ENCODE measurements at places on chromosomes 16 and 17. TPM values are rescaled to one million over a fixed set of nuclear protein-coding genes. Genes with fewer than 3 reads are reported as not detected.

GRCh38 chr17:57665128-57665527 lies 80.0 kb downstream of the CCDC182 start:
- no peak overlapping the region for H3K27ac ChIP-seq
- no peaks in the 10 kb centered on the region for H3K27me3 ChIP-seq
- no peak overlapping the region for H3K4me3 ChIP-seq
- no peaks in the 10 kb centered on the region for H3K4me1 ChIP-seq

DNA sequence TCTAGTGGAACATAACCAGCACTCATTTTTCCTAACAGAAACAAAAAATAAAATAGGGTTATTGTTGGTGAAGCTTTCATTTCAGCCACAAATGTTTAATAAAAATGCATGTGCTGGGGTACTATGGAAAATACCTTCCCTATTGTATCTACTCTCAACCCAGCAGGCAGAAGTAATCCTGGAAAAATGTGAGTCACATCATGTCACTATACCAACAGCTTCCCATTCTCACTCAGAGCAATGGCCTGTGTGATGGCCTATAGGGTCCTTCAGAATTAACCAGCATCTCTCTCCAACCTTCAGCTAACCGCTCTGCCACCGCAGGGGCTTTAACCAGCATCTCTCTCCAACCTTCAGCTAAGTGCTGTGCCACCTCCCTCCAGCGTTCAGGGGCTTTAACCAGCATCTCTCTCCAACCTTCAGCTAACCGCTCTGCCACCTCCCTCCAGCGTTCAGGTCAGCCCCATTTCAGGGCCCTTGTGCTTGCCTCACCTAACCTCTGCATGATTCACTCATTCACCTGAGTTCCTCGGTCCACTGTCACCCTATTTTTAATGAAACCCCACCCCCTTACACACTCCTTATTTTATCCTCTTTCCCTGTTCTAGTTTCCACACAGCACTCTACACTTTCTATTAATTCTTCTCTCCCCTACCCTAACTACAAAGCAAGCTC lies 34.0 kb downstream of the UBE2G1 start:
- H3K4me1 ChIP-seq: peaks cover 14% of the 10 kb centered on the region
- no peak for DNase-seq
- H3K27ac ChIP-seq: no peak overlapping the region
- no peaks in the 10 kb centered on the region for H3K36me3 ChIP-seq
- H3K4me3 ChIP-seq: no peak overlapping the region

DNA sequence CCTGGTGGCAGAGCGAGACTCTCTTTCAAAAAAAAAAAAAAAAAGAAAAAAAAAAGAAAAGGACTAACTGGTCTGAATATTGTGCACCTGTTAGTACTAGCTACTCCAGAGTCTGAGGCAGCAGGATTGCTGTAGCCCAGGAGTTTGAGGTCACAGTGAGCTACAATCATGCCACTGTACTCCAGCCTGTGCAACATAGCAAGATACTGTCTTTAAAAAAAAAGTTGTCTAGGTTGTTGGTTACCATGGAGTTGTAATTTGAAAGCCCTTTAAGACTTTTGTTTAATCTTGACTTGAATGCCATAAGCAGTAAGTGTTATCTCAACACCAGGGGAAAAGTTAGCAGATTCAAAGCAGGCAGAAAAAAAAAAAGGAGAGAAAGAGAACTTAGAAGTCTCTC lies 10.9 kb upstream of the C16orf54 start:
- no peak for DNase-seq
- no peaks in the 10 kb centered on the region for H3K36me3 ChIP-seq
- H3K27me3 ChIP-seq: no peaks in the 10 kb centered on the region
- no peaks in the 10 kb centered on the region for H3K4me1 ChIP-seq

DNA sequence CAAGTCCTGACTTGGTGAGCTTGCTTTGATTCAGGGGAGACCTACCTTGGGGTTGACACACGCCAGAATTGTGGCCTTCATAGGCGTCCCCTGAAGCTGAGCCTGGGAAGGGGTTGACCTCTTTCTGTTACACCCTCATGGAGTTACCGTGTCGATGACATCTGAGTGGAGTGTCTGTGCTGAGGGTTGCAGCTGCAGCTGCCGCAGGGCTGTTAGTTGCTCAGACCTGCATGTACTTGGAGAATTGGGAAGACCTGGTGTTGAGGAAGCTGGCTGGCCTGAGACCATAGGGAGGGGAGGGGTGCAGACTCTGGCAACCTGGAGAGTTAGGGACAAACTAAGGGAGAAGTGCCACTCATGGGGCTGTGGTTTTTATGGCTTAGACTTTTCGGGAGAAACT lies 9.6 kb downstream of the GSE1 start:
- H3K27me3 ChIP-seq: no peaks in the 10 kb centered on the region
- H3K27ac ChIP-seq: no peak overlapping the region
- H3K36me3 ChIP-seq: no peaks in the 10 kb centered on the region
- no peak overlapping the region for H3K4me3 ChIP-seq

- no peaks in the 10 kb centered on the region for H3K36me3 ChIP-seq
- DNase-seq: no peak
- no peaks in the 10 kb centered on the region for H3K27me3 ChIP-seq
- no peak overlapping the region for H3K4me3 ChIP-seq
Observed at GRCh38 chr16:19380328-19380727, 37.4 kb upstream of the TMC5 start.

DNA sequence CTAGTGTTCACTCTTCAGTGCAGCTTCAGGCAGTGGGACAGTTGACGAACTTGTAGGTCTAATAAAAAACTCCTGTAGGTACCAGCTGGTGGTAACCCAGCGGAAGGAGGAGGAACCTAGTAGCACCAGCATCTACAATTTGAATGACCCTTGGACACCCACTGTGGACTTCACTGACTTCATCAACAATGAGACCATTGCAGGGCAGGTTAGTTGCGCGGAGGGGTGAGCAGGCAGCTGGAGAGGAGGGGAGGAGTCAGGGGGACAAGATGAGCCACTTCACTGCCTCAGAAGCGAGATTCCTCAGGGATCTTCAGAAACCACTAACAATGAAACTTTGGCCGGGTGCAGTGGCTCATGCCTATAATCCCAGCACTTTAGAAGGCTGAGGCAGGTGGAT lies 22.3 kb downstream of the AOC3 start:
- no peak for DNase-seq
- no peaks in the 10 kb centered on the region for H3K4me1 ChIP-seq
- no peaks in the 10 kb centered on the region for H3K27me3 ChIP-seq
- no peak overlapping the region for H3K27ac ChIP-seq

GRCh38 chr16:8739989-8740704 lies 57.3 kb downstream of the TMEM186 start:
- H3K4me1 ChIP-seq: no peaks in the 10 kb centered on the region
- no peak for DNase-seq
- H3K4me3 ChIP-seq: no peak overlapping the region
- H3K27me3 ChIP-seq: no peaks in the 10 kb centered on the region
- no peak overlapping the region for H3K27ac ChIP-seq

The SBK1 gene
- total RNA-seq: 0.16 TPM
